ENCODE measurements at places on chromosomes 5 and 9.

GRCh38 chr9:2859776-2860379, 16.0 kb upstream of the PUM3 start:
- peak; percentile 83 for DNase-seq

DNA sequence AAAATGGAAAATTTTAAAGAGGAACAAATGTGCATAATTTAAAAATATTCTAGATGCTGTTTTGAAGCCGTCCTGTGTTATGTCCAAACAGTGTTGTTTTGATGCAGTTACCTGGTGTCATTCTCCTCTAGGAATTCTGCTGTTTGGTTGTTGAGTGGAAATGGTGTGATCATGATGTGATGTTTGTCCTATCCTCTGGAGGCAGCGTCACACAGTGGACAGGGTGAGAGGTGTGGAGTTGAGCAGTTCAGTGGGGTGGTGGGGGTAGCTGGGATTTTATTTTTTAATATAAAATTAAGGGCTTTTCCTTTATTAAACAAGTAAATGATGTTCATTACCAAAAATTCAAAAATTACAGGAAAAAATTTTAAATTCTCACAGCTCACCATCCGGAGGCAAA, 31.2 kb downstream of the PRDM6 start:
- peak; percentile 38 for DNase-seq

DNA sequence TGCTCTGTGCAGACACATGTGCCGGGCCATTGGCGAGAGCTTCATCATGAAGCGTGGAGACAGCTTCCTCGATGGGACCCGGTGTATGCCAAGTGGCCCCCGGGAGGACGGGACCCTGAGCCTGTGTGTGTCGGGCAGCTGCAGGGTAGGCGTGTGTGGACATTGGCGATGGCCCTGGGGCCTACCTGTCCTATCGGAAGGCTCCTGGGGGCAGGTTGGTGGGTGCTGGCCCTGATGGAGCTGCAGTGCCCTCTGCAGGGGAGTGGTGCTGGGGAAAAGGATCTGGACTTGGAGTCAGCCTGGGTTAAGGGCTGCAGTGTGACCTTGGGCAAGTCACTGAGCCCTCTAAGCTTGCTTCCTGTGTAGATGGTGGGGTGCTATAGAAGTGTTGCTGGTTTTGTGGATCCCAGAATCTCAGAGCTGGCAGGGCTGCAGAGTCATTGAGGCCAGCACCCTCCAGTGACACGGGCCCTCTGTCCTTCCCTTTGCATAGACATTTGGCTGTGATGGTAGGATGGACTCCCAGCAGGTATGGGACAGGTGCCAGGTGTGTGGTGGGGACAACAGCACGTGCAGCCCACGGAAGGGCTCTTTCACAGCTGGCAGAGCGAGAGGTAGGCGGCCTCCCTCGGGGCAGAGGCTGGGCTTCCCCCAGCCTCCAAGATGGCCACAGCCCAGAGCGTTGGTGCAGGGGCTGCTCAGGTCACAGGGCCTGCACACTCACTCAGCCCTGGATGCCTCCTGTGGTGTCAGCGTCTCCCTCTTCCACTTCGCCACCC, 15.8 kb downstream of the ADAMTS13 start:
- no peak for DNase-seq

- no peak for DNase-seq
These were observed 2.9 kb downstream of the TTC23L start for GRCh38 chr5:34841816-34842215.

DNA sequence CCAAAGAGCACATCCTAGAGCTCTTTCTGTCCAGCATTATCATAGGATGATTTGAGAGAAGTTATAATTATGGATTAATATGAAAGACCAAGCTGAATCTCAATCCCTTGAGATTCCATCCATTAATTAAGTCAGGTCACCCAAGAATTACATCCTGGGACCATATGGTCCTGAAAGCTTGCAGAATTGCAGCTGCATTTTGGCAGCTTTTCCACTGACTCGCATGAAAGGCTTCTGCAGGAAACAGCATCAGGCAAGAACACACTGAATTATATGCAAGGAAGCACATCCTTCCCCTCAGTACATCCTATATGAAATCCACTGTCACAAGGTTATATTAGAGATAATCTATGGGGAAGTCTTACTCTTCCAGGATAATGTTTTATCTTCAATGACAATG, 109.1 kb upstream of the CTNND2 start:
- no peak for DNase-seq

DNA sequence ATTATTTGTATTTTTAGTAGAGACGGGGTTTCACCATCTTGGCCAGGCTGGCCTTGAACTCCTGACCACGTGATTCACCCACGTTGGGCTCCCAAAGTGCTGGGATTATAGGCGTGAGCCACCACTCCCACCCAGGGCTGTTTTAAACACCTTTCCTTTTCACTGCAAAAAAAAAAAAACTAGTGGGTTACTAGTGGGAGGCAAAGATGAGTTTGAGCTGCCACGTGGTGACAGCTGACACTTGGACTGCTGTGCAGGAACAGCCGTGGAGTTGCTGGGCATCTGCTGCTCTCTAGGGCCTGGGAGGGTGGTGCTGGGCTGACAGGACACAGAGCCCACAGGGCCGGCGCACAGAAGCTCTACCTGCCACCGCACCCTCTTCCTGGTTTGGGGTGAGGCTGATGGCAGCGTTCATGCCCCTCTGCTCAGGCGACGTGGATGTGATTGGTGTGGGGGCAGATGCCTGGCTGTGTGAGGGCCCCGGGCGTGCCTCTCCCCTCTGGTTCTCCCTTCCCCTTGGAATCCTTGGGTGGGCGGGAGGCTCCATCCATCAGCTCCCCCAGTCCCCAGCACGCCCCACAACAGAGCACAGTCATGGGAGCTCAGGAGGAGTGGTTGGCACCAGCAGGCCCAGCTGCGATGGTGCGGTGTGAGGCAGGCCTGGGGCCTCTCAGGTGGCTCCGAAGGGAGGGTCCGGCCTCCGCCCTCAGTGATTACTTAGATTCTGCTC, 16.9 kb downstream of the RABL6 start:
- DNase-seq: no peak

GRCh38 chr5:159047086-159047485, 52.6 kb downstream of the EBF1 start:
- no peak for DNase-seq

DNA sequence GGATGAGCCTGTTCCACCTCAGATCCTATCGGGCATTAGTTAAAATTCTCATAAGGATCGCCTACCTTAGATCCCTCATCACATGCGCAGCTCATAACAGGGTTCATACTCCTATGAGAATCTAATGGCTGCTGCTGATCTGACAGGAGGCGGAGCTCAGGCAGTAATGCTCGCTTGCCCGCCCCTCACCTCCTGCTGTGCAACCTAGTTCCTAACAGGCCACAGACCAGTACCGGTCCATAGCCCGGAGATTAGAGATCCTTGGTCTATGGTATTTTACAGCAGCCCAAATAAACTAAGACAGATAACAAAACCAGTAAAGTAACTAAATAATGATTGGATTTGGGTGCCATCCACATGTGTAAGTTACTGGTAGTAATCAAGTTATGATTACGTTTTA, 17.5 kb downstream of the GOLPH3 start:
- DNase-seq: peak; percentile 25

- DNase-seq: no peak
These were observed 208.5 kb downstream of the ARHGAP26 start for GRCh38 chr5:142978726-142979125.

DNA sequence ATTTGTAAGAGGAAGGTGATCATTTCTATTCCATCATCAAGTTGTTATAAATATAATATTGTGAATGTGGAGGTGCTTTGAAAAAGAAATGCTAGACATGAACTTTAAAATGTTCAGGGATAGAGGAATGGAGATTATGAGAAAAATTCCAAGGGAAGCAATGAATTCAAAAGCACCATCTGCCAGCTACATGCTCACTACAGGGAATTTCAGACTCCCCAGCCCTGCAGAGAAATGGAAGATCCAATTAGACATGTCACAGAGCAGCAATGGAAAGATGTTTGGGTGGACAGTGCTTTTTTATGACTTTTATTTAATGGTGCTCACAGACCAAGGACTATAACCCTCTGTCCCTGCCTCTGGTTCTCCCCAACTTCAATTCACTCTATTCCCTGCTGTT, 209.7 kb downstream of the ESM1 start:
- no peak for DNase-seq

GRCh38 chr9:124060844-124061605, 49.5 kb downstream of the LHX2 start:
- no peak for DNase-seq

DNA sequence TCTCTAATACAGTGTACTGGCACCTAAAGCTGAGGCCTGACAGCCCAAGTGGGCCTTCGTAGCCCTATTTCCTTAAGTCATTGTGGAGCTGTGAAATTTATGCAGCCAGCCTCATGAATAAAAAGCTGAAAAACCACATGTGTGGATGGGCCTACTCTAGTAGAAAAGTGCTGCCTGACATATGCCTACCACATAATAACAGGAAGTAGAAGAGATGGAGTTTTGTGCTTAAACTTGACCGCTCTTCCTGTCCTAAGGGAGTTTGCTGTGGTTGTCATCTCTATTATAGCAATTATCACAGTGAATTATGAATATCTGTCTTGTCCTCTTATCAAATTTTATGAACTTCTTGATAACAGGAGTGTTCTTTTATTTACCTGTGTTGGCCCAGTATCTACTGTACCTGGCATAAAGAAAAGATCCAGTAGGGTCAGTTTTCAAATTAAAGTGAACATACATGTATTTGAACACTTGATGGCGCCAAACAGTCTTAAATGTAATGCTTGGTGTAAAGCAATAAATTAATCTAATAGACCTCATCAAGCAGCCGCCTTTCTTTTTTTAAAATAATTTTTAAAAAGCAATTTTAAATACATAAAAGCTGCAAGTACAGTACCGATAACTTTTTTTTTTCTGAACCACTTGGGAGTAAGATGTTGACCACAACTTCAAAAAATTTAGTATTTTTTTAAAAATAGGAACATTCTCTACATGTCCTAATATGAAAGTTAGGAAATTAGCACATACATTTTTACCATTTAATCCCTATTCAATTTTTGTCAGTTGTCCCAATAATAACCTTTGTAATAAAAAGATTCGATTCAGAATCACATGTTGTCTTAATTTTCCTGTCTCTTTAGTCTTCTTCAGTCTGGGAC, 51.0 kb downstream of the FKTN start:
- DNase-seq: peak; percentile 79

- peak; percentile 21 for DNase-seq
These were observed 165.3 kb downstream of the TAF11L14 start for GRCh38 chr5:17799521-17799920.

DNA sequence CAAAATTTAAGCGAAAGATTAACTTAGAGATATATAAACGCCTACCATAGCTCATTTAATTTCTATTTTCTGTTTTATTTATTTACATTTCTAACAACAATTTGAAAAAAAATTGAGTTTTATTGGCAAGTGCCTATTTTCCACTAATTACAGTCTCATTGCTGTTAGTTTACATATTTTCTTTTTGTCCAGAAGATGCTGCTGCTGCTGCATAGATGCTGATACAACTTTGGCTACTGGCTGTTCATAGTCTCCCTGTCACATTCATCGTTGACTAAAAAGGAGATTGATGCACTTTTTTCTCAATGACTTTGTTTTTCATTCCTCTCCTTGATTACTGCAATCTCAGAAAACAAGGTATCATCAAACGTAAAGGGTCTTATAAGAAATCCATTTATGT, 235.4 kb downstream of the CDH9 start:
- DNase-seq: no peak

GRCh38 chr5:158838781-158839180, 260.9 kb downstream of the EBF1 start:
- no peak for DNase-seq

- DNase-seq: no peak
These were observed 9.3 kb downstream of the NACC2 start for GRCh38 chr9:136085815-136086212.

GRCh38 chr9:75953218-75953617, 62.7 kb downstream of the PCSK5 start:
- DNase-seq: no peak

DNA sequence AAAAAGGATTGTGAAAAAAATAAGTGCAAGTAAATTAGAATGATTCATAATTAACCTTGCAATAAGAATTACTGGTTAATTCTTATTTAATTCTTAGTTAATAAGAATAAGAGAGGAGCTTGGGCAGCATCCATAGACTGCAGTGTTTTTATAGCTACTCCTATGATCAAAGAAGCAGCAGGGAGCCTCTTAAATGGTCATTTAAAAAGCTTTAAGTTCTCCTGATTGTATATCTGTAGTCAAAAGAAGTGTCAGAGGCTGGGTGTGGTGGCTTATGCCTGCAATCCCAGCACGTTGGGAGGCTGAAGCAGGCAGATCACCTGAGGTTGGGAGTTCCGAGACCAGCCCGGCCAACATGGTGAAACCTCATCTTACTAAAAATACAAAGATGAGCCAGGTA, 14.4 kb downstream of the ACER2 start:
- peak; percentile 23 for DNase-seq

DNA sequence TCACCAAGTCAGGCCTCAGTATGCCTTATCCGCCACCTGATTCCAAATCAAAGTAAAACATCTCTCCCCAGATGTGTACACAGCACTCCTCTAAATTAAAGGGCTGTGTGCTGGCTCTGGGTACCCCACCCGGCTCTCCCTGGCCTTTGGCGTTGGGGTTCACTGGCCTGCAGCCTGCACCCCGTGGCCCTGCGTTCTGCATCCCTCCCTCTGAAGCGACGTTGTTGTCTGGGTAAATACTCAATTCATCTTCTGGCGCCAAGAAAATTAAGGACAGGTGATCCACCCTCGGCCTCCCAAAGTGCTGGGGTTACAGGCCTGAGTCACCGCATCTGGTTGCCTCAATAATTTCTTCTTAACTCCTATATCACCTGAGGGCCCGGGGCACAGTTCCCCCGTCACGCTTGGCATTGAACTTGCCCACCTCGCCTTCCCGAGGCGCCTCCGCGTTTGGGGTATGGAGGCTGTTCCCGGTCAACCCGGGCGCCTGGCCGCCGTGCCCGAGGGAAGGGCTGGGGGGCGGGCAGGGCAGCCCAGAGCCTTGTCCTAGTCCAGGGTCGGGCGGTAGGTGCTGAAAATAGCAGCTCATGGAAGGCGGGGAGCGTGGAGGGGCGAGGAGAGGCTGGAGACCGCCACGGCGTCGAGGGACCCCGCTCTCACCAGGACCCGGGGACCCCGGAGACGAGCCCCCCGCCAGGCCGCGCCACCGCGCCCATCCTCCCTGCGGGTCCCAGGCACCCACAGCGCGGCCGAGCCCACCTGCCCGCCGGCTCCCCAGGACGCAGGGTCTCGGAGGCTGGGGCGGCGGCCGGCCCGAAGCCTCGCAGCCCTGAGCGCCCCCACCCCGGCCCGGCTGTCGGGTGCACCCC, 531 bp downstream of the ABO start:
- DNase-seq: no peak

GRCh38 chr5:116225281-116225922, 140.6 kb downstream of the COMMD10 start:
- DNase-seq: no peak

Data from neural progenitor cell (in vitro differentiated cells).